CD4-positive, alpha-beta T cell treated with Interleukin-4 for 1 hour (primary cell): ENCODE measurements at places on chromosomes 13 and 19.

- no peak for DNase-seq
Observed at GRCh38 chr19:53771144-53771543, 53.0 kb downstream of the NLRP12 start.

DNA sequence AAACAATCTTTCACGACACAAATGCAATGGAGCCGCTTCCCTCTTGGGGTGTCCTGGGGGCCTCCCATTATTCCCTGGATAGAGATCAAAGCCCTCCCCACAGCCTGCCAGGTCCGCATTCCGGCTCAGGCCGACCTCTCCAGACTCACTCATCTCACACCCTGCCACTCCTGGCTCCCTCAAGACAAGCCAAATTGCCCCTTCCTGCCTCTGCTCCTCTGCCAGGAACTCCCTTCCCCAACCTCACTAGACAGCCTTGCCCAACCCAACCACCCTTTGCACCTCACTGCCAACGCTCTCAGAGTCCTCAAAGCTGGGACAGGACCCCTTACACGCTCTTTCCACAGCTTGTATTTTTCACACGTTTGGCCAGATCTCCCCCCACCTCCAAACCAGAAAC, 1.5 kb downstream of the ABHD17A start:
- DNase-seq, result no peak

- DNase-seq, result no peak
Observed at GRCh38 chr19:5628461-5628860, 5.6 kb downstream of the SAFB start.

DNA sequence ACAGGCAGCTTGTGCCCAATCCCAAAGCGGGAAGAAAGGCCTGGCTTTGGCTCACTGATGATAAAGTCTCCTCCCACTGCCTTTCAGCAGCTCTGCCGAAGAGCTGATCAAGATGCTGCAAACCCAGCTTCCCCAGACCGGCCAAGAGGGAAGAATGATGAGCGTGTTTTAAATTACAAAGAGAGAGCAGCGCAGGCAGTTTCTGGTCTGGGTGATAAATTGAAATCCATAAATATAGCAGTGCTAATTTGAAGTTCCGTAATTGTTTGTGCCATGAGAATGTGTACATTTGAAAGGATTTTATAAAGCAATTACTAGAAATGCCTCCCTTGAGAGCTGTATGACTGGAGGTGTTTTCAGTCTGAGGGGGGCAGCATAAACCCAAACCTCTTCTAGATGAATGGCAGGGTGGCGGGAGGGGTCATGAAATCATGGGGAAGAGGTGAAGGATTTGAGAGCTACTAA, 171.8 kb downstream of the STK24 start:
- no peak for DNase-seq

DNA sequence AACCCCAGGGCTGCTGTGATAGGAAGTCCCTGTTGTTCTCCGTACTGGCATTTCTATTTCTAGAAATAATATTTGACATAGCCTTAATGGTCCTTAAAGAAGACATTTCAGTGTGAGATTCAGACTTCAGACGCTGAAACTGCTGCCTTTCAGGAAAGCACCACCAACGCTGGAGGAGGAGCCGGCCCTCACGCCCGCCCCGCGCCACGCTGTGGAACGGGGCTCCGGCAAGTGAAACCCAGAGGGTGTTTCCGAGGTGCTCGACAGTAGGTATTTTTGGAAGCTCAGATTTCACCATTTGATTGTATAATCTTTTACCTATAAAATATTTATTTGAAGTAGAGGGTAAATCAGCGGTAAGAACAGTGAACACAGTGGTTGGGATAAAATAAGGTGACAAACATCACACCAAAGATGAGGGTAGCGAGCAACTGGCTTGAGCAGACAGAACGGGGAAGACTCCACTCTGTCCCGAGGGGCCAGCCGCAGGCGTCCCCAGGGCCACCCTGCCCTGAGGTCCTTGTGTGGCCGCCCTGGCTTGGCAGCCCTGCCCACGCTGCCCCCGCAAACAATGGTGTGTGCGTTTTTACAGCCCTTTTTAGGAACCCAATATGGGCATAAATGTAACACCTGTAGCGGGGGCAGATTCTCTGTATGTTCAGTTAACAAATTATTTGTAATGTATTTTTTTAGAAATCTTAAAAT, 85.6 kb upstream of the MCF2L start:
- no peak for DNase-seq

DNA sequence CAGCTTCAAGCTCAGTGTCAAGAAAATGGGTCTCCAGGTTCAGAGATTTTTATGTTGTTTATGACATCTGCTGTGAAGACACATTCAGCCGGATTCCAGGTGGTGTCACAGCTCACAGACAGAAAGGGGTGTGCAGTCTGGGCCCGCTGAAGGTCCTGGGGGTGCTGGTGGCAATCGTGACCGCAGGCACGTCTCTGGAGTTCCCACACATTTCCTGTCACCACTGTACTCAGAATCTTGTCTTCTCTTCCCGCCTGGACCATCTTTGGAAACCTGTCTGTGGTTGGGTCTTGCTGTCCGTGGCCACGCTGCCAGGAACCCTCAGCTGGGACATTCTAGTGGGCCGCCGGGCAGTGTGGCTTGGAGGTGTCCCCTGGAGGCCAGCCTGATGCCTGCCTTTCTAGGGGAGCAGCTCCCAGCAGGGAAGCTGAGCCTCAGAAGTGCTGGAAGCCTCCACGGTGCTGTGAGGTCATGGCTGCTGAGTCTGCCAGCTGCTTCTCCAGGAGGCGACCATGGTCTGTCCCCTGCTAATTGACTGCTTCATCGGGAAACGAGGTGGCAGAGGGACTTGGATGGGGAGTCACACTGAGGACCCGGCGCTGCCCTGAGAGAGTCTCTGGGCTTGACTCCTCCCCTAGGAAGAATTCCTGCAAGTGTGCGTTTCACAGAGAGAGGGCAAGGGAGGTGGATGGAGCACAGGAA, 3.7 kb downstream of the TEX29 start:
- no peak for DNase-seq

DNA sequence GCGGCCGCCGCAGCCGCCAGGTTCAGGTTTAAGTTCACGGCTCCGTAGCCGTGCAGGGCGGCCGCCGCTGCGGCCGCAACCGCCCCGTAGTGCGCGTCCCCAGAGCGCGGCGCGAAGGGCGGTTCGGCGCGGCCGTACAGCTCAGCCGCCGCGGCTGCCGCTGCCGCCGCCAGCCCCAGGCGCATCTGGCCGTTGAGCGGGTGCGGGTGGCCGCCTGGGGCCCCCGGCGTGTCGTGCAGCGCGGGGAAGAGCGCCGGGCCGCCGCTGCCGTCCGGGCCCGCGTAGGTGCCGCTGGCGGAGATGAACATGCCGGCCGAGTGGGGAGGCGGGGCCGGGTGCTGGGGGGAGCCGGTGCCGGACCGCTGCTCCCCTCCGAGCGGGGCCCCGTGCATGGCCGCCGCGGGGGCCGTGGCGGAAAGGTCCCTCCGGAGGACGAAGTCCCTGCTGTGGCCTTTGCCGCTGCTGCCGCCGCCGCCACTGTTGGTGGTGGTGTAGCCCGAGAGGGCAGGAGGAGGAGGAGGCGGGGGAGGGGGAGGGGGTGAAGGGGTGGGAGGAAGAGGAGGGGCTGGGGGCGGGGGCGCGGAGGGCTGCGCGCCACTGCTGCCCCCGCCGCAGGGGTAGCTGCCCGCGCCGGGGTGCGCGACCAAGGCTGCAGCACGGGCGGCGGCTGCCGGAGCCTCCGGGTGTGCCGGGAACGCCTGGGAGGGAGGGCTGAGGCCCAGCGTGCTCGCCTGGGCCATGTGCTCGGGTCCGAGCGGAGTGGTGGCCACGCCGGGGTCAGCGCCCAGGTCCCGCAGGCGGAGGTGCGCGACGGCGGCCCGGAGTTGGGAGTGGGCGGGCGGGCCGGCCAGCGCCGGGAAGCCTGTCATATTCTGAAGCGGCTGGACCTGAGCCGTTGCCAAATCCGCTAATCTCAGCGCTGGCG, 654 bp downstream of the ZIC5 start:
- DNase-seq, result no peak
